ENCODE measurements at places on chromosomes 11 and 22.
A peak's percentile ranks its signal among the peaks of the same experiment; 100 is the strongest.

DNA sequence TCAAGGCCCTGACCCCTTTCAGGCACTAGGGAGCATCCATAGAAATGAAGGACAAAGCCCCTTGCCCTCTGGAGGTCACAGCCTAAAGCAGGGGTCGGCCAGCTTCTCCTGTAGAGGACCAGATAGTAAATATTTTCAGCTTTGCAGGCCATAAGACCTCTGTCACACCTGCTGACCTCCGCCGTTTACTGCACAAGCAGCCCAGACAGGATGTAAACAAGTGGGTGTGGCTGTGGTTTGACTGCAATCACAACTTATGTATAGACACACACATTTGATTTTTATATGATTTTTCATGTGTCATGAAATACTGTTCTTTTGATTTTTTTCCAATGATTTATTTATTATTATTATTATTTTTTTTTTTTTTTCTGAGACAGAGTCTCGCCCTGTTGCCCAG lies 34.3 kb downstream of the KIAA1671 start:
- no peak for DNase-seq

DNA sequence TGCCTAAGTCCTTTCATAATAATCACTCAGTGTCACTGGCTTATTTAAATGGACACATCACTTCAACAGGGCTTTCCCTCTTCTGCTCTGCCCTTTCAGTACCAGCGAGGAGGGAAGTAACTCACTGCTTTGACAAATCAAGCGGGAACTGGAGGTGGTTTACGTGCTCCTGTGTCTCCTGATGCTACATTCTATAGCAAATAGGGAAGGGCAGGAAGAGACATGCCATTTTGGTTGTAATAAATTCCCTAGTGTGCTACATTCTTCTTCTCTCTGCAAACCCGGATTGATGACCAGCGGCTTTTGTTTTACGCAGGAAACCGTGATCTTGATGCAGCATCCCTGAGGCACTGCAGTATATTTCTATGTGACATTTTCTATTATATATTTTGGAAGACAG lies 371.1 kb upstream of the SYN3 start:
- DNase-seq = no peak

DNA sequence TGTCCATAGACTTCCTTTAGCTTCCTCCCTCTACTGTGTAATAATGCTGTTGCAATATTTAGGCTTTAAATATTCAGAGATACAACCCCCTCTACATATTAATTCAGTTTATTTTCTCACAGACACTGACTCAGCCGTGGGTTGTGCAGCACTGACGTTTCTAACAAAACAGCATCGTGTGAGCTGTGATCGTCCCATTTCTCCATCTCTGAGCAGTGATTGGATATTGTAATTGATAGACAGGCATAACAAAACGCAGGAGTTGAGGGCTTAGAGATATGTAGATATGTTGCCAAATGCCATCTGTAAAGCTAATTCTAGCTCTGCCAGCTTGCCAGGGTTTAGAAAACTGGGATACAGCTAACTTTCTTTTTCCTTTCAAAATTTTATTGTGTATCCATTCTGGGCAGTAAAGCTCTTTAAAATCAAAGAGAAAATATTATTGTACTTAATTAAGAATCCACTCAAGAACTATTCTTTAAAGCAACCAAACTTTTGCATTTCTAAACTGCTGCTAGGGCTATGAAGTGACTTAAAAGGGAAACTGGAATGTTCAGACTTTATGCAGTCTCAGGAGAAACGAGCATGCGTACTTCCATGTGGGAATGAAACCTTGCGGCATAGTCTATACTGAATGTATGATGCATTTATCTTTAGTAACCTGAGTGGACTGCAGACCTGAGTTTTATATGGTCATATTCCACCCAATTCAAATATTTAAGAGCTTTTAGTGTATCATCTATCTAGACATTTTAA lies 22.7 kb downstream of the BTBD10 start:
- DNase-seq = peak; percentile 48

DNA sequence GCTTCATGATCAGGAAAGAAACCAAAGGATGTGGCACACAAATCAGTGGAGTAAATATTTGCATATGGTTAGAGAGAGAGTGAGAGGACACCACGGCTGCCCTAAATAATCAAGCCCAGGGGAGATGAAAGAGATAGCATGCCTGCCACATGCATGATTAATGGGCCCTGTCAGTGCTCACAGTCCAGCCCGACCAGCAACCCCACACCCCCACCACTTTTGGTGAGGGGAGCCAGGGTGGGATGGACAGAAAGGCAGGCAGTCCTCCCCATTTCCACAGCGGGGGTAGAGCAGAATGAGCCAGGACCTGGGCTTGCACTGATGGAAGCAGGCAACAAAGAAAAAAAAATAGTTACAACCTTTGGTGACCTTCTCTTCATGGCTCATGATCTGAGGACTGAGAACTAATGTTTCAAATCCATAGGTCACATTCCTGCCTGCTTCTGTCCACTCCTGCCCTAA lies 545.0 kb downstream of the ETS1 start:
- no peak for DNase-seq

GRCh38 chr11:39860931-39861330 lies 1598.5 kb downstream of the LRRC4C start:
- no peak for DNase-seq

- no peak for DNase-seq
Observed at GRCh38 chr11:128766591-128767081, 72.8 kb downstream of the FLI1 start.

Measured in glomerular endothelial cell (primary cell).